ENCODE measurements at places on chromosomes 7 and 10. TPM values are rescaled to one million over a fixed set of nuclear protein-coding genes. Genes with fewer than 3 reads are reported as not detected.

GRCh38 chr7:157280216-157280841 is 56.5 kb upstream of the DNAJB6 start:
- no peak for DNase-seq

GRCh38 chr10:94571528-94571927 is 25.9 kb downstream of the HELLS start:
- no peak for DNase-seq

- DNase-seq, result no peak
These were observed 98.2 kb downstream of the HDAC9 start for GRCh38 chr7:18593602-18594279.

DNA sequence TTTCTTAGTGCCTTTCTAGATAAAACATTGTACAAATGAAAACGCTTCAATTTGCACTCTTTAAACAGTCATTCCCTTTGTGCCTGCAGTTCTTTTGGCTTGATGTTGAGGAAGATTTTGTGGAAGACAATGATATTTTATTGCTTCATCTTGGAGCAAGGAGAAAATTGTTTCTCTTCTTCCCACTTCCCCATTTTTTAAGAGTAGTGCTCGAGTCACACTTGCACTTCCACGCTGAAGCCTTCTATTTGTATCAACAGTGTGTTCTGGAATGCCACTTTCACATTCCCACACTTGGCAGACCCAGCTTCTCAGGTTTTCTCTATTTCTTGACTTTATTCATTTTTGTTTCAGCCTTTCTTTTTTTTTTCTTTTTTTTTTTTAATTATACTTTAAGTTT is 369.3 kb downstream of the PAXIP1 start:
- DNase-seq, result no peak

DNA sequence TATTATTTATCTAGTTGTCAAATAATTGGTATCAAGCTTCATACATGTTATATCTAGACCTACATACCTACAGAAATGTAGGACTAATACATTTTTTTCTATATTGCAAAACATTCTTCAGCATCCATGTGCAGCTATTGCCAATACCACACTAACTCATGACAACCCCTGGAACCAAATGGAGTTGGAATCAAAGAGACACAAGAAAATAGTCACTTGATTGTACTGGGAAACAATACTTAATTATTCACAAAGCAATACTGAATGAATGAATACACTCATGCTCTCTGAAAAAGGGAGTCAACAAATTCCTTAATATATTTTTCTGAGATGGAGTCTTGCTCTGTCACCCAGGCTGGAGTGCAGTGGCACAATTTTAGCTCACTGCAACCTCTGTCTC is 10.4 kb upstream of the CFAP43 start:
- no peak for DNase-seq

DNA sequence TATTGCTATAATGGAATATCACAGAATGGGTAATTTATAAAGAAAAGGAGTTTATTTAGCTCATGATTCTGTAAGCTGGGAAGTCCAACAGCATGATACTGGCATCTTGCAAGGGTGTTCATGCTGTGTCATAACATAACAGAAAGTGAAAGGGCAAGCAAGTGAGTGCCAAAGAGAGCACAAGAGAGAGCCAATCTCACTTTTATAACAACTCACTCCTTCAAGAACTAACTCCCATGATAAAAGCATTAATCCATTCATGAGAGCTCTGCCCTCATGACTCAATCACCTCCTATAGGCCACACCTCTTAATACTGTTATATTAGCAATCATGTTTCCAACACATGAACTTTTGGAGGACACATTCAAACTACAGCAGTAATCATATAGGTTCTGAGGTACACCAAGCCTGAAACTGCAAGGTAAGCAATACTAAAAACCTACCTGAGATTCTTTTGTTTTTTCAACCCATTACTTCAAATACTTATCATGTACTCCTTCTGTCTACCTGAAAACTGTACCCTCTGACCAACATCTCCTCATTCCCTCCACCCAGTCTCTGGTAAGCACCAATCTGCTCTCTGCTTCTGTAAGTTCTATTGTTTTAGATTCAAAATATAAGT is 219.7 kb downstream of the MTERF1 start:
- DNase-seq, result no peak

DNA sequence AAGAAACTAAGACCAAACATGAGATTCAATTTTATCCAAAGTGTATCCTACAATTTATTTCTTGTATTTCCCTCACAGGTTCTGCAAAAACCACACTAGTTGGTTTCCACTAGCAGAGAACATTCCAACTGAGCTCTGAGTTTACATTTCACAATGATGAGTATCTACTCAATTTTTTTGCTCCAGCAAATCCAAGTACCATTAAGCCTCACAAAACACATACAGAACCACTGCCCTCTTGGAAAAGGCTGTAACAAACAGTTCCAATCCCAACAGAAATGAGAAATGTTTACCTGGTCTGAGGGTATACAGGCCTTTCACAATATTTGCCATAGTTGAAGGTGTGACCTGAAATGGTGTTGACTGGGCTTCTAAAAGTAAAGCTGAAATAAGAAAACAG is 59.9 kb downstream of the CACUL1 start:
- no peak for DNase-seq

DNA sequence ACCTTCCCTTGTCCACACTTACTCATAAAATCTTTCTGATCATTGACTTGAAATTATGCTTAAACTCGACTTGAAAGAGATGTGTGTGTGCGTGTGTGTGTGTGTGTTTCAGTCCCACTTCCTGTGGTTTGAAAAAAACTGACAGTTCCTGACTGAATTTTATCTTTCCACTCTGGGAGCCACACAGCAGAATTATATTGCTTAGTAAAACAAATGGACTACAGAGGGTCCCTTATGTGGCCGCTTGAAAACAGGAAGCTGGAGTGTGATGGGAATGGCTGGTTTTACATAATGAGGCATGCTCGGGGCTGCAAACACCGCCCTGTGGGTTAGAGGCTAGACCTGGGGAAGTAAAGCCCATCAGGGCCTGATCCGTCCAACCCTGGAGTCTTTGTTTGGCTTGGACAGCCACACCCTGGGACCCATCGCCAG is 54.8 kb downstream of the LYZL1 start:
- DNase-seq, result no peak

GRCh38 chr10:88849234-88849633 is 2.4 kb downstream of the ANKRD22 start:
- no peak for DNase-seq

- no peak for DNase-seq
These were observed 5.6 kb downstream of the TPK1 start for GRCh38 chr7:144830024-144830785.

GRCh38 chr10:16987206-16987621 is 142.4 kb downstream of the CUBN start:
- no peak for DNase-seq

DNA sequence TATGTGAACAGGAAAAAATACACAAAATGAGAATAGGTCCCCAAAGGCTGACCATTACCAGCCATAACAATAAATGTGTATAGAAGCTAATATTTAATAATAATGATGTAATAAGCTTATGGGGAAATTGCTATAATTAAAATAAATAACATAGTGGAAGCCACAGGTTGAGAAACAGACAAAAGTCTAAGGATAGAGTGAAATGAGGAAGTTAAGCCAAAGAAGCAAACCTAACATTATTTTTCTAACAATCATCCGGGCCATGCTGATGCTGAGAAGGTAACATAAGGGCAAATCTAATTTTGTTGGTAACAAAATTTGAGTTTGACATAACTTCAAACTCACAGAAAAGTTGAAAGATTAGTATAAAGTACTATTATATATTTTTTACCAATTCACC is 115.9 kb downstream of the MICU1 start:
- no peak for DNase-seq

DNA sequence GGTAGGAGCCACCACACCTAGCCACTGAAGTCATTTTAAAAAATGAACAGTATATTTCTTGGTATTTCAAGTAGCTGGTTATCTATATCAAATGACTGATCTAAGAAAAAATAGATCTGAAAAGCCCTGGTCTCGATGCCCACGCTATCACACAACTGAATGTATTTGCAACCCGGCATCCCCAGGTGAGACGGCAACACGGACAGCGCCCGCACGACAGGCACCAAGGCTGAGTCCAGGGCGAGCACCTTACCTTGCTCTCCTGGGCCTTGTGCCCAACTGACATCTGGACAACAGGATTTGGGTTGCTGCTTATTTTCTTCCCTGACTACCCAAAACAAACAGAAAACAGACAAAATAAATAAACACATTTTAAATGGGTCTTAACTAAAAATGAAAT is 44.8 kb upstream of the NCAPG2 start:
- no peak for DNase-seq

DNA sequence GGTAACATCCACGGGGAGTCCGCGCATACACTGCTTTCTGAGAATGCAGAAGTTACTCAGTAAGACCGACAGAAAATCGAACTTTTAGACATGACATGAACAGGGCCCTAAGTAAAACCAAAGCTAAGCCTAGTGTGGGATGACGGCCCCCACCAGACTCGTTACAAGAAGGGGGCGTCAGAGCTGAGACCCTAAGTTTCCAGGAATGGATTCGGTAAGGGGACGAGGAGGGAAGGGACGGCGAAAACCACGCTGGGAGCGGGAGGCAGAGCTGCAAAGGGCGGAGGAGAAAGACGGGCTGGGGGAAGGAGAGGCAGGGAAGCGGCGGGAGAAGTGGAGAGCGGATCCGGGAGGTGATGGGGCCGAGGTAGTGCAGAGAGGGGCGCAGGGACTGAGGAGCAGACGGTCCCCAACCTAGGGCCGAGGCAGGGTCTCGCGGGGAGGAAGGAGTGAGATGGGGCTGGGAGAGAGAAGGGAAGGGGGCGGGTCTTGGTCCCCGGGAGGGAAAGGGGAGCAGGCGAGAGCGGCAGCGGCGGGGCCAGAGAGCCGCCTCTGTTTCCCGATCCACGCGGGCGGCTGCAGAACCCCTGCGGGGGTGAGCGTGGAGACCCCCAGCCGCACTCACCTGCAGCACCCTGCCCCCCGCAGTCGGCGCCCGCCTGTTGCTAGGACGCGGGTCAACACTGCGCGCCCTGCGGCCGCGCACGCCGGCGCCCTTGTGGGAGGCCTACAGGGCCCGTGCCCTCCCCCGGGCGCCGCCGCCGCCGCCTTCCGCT is 513 bp downstream of the ODAD2 start:
- DNase-seq, result peak; percentile 10

GRCh38 chr10:122207596-122207995 is 63.5 kb upstream of the BTBD16 start:
- no peak for DNase-seq

GRCh38 chr7:128356546-128357216 is 4.8 kb downstream of the PRRT4 start:
- DNase-seq, result no peak

- no peak for DNase-seq
These were observed 71.1 kb downstream of the INPP5A start for GRCh38 chr10:132608511-132609195.

- DNase-seq, result no peak
These were observed 70.3 kb downstream of the ABI1 start for GRCh38 chr10:26790221-26790995.

- DNase-seq, result no peak
These were observed 240.2 kb upstream of the NPSR1 start for GRCh38 chr7:34417781-34418180.

GRCh38 chr7:105691680-105692564 is 110.6 kb upstream of the EFCAB10 start:
- DNase-seq, result peak; percentile 58

DNA sequence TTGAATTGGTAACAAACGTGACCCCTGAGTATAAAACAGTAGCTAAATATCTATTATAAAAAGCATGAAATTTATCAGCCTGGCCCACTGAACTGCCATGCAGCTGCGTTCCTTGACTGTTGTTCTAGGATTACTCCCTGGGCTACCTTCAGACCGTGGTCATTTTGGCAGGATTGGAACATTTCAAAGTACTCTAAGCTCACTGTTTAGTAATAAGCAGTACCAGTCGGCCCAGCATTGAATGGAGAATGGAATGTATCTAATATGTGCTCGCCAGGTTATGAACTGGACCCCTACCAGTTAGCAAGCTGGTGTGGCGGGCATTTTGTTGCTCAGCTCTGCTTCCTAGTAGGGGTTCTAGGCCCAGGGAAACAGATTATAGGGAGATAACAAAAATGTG is 112.2 kb downstream of the SEMA3C start:
- no peak for DNase-seq

- no peak for DNase-seq
These were observed 183.0 kb upstream of the CTBP2 start for GRCh38 chr10:125343118-125343925.

DNA sequence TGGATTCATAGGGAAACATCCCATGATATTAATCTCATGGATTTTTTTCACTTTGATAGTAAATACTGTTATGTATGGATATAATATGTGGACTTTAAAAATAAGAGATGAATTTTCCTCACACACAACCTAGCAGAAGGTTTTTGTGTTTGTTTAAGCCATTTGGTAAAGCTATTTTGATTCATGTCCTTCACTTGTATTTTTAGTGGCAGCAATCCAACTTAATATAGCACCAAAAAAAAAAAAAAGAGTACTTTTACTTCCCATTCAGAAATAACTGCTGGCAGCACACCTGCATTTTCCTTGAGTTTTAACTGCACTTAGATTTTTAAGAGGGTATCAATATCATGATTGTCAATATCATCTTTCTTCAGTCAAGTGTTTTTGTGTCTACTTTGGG is 60.0 kb downstream of the MCMBP start:
- DNase-seq, result no peak

DNA sequence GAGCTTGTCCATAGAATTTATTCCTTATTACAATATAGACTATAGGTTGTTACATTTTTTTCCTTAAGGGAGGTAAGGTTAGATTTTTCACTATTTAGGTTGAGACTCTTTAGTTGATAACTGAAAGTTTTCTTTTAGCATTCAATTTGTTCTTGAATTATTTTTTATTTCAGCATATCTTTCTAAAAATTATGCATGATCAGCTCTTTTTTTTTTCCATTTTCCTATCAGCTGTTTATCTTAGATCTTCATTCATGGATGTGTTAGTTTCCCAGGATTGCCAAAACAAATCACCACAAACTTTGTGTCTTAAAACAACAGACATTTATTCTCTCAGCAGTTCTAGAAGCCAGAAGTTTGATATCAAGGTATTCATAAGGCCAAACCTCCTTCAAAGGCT is 915.9 kb upstream of the C7orf33 start:
- DNase-seq, result no peak

The WEE2 gene
- not detected for total RNA-seq

The TUBB8 gene
- total RNA-seq, result not detected

The ASAH2B gene
- total RNA-seq, result 5.3 TPM

The FUOM gene
- 23.7 TPM for total RNA-seq

The C10orf62 gene
- total RNA-seq, result not detected

The TRIM74 gene
- 9.1 TPM for total RNA-seq

The MSS51 gene
- 6.2 TPM for total RNA-seq

The PRPF18 gene
- total RNA-seq, result 33.9 TPM

The RNF32 gene
- 0.60 TPM for total RNA-seq

The FAM185A gene
- 11.6 TPM for total RNA-seq
